ENCODE measurements at places on chromosomes 16 and 17.

GRCh38 chr17:81551458-81552243 is 502 bp downstream of the FAAP100 start:
- DNase-seq: no peak

DNA sequence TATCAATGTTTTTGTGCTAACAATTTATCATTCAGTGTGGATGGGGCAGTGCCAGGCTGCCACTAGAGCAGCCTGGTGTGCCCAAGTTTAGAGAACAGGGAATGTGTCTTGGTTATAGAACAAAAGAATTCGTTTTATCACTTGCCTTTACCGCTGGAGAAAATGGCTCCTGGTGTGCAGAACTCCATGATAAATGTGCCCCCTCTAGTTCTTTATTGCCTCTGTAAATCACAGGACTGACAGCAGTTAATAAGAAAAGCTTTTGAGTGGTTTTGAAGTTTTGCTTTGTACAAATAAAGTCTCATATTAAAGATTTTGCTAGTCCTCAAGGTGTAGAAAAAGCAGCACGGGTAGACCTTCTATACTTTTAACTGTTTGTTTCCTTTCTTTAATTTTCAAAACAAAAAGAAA is 28.2 kb upstream of the PSMD7 start:
- DNase-seq: no peak

- DNase-seq: no peak
Measured at GRCh38 chr17:76575570-76575969, 10.1 kb downstream of the ST6GALNAC2 start.

DNA sequence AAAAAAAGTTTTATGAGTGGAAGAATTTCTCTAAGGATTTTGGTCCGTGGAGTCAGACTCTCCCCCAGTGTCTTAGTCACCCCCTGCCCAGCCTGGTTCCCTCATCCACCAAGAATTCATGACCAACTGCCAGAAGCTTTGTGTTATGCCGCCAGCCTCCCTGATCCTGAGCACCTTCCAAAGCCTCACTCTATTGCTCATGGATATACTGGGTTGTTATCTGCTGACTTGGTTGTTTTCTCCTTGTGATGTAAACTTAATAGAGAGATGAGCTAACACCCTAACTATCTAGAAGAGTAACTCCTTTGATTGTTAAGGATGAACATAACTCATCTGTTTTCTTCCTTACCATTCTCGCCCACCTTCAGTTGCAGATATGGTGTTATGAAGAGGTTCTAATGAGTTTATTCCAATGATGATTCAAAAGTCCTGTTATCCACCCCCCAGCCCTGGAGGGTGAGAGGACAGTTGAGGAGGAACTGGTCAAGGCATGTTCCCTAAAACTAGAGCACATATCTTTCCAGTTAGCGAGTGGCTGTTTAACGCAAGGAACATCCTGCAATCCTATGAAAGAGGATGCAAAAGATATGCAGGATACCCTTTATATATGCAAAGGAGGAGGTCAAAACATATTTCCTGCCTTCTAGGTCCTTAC is 1.5 kb upstream of the PSMD3 start:
- DNase-seq: no peak

DNA sequence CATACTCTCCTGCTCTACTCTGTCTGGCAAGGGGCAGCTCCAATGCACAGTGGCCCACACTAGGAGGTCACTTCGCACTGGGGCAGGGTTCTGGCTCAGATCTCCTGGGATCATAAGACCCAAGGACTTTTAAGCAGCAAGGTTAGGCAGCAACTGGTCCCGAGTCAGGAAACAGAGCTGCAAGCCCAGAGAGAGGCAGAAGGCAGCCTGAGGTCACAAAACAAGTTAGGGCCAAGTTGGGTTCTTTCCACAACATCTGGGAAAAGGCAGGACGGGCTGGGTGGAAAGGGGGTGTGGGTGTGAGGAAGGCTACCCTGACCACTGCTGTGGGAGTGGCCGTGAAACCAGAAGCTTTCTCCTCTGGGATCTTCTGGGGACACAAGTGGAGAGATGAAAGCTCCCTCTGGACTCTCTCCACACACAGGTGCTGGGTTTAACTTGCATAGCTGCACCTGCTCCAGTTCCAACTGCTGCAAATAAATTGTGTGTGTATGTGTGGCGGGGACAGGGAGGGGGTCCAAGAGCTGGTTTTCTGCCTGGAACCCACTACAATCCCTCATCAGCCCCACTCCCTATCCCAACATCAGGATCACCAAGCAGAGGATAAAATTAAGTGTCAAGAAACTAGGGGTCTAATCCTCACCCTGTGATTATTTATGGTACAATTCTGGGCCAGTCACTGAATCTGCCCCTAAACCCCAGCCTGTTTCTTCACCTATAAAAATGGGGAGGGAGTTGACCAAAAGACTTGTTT is 8.0 kb upstream of the TSPOAP1 start:
- no peak for DNase-seq

DNA sequence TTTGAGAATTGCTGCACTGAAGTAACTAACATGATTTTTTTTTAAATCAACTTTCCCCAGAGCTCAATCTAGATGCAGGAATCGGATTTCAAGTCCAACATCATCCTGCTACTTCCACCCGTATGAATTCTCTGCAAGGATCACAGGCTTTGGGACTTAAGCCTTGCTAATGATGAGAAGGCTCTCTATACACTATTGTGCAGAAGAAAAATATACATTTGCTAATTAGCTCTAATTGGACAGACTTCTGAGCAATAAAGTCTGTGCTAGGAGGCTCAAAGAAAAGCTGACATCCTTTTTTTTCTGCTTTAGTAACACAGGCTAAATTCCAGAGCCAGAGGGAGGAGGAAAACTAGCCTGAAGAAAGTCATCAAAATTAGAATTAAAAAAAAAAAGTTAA is 433.6 kb downstream of the PMP22 start:
- no peak for DNase-seq

Measured in hematopoietic multipotent progenitor cell treated with erythropoietin and hydrocortisone succinate and interleukin-3 and kit ligand, for 15 days (in vitro differentiated cells).